ENCODE measurements at places on chromosomes 3 and 15.
A peak's percentile ranks its signal among the peaks of the same experiment; 100 is the strongest.

DNA sequence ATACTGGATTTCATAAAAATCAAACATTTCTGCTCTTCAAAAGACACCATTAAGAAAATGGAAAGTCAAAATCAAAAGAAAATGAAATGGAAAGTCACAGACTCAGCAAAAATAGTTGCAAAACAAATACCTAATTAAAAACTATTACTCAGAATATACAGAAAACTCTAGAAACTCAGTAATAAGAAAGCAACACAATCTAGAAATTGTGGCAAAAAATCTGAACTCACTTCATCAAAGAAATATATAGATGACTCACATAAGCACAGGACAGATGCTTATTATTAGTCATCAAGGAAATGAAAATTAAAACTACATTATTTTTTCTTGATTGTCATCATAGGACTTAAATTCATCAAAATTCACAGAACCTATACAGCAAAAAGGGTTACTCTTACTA is 430.0 kb downstream of the SHQ1 start:
- DNase-seq = no peak

- no peak for DNase-seq
These were observed 24.9 kb downstream of the PRKCD start for GRCh38 chr3:53185761-53186465.

- DNase-seq = no peak
These were observed 41.0 kb upstream of the C15orf61 start for GRCh38 chr15:67479781-67480505.

DNA sequence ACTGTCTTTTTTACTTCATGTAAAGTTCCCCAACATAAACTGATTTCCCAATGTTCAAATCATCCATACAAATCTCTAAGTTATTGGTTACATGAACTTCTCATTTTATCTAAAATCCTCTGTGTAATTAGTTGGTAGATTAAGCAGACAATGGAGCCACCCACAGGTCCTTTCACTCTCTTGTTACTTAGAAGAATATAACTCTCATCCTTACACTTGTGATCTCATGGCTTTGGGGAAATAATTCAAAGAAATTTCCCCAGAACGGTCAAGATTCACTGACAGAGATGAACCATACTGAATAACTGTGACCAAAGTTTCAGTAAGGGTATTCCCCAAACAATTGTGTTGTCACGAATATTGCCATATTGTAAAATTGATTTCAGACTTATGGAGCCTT is 1102.6 kb upstream of the EPHA6 start:
- no peak for DNase-seq

GRCh38 chr3:149581248-149581647 is 76.6 kb downstream of the WWTR1 start:
- DNase-seq = no peak

GRCh38 chr3:43584043-43584826 is 37.6 kb downstream of the ANO10 start:
- no peak for DNase-seq

DNA sequence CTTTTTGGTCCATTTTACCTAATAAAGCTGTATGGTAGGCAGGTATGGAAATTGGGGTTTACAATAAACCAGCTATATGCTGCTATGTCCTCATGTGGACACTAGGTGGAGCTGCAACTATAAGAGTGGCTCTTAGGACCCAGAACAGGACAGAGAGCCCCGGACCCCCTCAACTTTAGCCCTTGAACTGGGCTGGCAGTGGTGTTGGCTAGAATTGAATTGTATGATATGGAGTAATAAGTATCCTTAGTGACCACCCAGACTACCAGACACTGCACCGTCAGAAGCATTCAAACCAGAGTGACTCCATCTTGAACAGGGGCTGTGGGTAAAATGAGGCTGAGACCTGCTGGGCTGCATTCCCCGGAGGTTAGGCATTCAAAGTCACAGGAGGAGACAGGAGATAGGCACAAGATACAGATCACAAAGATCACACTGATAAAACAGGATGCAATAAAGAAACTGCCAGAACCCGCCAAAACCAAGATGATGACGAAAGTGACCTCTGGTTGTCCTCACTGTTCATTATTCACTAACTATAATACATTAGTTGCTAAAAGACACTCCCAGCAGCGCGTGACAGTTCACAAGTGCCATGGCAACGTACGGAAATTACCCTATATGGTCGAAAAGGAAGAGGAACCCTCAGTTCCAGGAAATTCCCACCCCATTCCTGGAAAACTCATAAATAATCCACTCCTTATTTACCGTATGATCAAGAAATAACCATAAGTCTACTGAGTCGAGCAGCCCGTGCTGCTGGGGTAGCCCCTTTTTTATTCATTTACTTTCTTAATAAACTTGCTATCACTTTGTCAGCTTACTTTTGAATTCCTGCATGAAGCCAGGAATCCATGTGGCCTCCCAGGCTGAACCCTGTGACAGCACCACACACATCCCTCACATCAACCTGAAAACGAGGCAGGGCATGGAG is 68.7 kb upstream of the BLM start:
- DNase-seq = peak; percentile 54

DNA sequence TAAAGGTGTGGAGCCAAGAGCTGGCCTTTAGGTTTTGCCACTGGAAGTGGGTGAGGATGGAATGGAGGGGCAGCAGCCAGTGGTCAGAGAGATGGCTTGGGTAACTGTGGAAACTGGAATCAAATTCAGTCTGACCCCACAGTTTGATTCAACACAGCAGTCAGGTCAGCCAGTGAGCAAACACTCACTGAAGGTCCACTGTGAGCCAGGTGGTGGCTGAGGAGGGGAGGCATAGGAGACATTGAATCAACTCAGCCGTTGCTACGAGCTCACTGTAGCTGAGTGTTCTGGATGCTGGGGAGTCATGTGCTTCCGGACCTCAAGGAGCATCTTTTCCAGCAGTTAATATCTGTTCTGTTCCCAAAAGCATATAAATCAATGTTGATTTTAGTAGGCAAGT is 37.5 kb downstream of the LPP start:
- DNase-seq = no peak

DNA sequence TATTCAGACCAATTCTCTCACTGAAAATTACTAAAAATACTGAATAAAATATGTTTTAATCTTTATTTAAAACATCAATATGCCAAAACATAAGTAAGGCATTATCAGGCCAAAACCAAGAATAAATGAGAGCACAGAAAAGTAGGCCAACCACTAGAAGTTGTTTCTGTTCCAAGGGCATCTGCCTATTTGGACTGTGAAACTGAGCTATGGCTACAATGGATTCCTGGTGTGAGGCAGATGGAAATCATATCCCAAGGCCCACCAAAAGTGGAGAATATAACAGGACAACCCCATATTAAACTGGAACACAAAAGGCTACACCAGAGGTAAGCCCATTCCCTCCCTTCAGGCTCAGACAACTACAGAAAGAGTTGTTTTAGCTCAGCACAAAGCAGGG is 302.8 kb upstream of the IL12A start:
- no peak for DNase-seq

- DNase-seq = peak; percentile 53
These were observed at the start of gene ZMYND10 for GRCh38 chr3:50345586-50346234. Gene ZMYND10 (minus strand): TSS chr3:50345732. CDS start chr3:50345579, 153 bp downstream.

GRCh38 chr15:42140383-42141070 is 15.9 kb downstream of the PLA2G4F start:
- DNase-seq = no peak

GRCh38 chr3:101690972-101691371 is 4.5 kb upstream of the RPL24 start:
- DNase-seq = no peak

GRCh38 chr3:9730657-9731205 is 804 bp upstream of the BRPF1 start:
- no peak for DNase-seq

- DNase-seq = no peak
These were observed 45.1 kb downstream of the COL8A1 start for GRCh38 chr3:99683465-99683864.

- DNase-seq = no peak
These were observed 279.0 kb upstream of the VEPH1 start for GRCh38 chr3:157782236-157782635.

GRCh38 chr3:79598594-79598993 is 169.2 kb downstream of the ROBO1 start:
- no peak for DNase-seq

- no peak for DNase-seq
These were observed 298.2 kb downstream of the KBTBD8 start for GRCh38 chr3:67296039-67296892.

DNA sequence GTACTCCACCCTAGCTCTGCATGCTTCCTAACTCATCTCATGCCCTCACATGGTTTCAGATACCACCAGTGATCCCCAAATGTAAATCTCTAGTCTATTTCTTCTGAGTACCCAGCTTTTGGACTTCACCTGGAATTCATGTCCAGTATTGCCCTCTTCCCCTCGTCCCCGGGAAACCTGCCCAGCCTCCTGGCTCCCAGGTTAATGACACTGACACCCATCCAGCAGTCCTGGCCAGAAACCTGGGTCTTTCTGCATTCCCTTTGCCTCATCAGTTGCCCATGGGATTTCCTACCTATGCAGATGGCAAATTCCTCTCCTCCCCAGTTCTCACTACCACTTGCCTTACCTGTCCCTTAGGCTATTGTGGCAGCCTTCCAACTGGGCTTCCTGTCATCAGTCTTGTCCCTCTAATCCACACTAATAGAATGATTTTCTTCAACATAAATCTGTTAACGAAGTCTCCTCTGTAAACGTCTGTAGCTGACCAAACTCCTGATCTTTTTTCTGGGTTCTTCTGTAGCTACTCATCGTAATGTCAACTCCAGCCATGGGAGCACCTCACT is 15.3 kb upstream of the MYLK start:
- DNase-seq = no peak

DNA sequence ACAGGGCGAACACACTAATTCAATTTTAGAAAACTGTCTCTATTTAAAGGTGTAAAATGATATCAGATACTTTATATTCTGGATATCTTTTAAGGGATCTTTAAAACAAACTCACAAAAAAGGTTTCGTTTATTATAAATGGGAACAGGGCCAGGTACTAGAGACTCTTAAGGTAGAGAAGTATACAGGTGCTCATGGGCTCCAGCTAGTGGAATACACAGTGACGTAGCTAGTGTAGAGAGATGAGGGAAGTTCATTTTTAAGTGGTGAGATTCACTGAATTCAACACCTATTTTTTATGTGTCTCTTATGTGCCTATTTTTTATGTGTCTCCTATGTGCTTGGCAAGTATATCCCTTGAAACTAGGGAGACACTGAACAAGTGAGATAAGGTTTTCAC is 132.7 kb upstream of the FAM3D start:
- no peak for DNase-seq

GRCh38 chr3:53120336-53120735 is 9.9 kb downstream of the RFT1 start:
- DNase-seq = no peak

DNA sequence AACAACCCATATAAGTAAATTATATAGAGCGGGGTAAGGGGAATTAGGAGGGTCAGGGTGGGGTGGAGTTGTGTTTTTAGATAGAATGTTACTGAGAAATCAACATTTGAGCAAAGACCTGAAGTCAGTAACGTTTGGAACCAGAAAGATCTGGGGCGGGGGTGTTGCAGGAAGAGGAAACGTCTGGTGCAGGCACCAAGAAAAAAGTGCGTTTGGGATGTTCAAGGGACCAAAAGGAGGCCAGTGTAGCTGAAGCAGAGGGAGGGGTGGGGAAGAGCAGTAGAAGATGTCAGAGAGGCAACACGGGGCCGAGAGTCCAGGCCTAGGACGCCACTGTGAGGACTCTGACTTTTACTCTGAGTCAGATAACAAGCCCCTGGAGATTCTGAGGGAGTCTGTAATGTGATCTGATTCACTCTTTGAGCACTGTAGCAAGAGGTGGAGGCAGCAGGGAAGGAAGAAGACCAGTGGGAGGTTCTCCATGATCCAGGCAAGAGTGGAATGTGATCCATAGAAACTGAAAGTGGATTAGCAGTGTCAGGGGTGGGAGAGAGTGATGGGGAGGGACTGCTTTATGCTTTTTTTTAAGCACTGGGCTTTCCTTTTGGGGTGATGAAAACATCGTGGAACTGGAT is 179.3 kb upstream of the CHRM5 start:
- no peak for DNase-seq

- DNase-seq = no peak
These were observed 84.9 kb downstream of the WWTR1 start for GRCh38 chr3:149572796-149573414.

DNA sequence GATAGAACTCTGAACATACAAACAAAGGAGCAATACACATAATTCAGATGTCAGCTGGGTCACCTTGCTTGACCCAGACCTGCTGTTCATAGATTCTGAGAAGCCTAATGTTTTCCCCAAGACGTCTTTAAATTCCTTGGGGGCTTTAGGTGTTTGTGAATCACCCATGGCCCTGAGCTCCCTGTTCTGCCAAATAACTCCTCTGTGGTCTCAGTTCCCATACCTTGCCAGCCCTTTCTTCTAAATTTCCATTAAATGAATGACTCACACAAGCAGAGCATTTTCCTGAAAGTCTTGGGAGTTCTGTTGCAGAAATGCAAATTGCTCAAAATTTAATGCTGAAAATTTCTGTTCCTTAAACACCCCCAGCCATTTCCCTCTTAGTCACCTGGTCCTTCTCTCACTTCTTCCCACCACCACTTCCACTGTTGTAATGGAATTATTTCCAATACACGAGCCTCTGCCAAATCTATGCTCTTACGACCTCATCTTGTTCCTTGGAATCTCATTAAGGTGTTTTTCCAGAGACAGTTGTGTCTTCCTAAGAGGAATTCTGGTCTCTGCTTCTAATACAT is 33.4 kb upstream of the PSMD6 start:
- DNase-seq = no peak

GRCh38 chr3:12932347-12932746 is 91.0 kb upstream of the RPL32 start:
- no peak for DNase-seq

DNA sequence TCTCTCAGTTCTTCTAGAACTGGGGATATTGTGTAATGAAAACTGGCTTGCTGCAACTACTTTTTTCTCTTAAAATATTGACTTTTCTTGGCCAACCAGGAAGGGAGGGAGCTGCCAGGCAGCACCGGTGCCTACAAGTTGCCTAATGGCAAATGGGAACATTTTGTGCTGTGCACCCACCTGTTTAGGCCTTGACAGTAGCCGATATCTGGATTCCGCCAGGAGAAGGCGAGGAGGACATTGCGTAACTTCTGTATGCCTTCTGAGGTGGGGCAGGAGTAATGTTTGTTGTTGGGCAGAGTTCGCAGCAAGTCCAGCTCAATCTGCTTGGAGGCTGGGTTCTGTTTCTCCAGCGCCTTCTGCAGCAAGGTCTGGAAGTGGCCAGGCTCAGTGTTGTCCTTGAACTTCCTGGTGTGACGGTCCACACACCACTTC is 64.9 kb downstream of the TBC1D2B start:
- no peak for DNase-seq

- no peak for DNase-seq
These were observed 141.1 kb downstream of the DOCK3 start for GRCh38 chr3:50815844-50816243.

GRCh38 chr3:64308931-64309330 is 83.7 kb upstream of the PRICKLE2 start:
- no peak for DNase-seq

Measured in stimulated activated CD4-positive, alpha-beta T cell treated with anti-CD3 and anti-CD28 coated beads, Interleukin-12 subunit alpha, Interleukin-12 subunit beta, amount 100 ng/mL, for 48 hours (primary cell).